ENCODE measurements at places on chromosomes 2 and 18.

- no peak for DNase-seq
Observed at GRCh38 chr2:43078781-43079755, 147.3 kb downstream of the ZFP36L2 start.

DNA sequence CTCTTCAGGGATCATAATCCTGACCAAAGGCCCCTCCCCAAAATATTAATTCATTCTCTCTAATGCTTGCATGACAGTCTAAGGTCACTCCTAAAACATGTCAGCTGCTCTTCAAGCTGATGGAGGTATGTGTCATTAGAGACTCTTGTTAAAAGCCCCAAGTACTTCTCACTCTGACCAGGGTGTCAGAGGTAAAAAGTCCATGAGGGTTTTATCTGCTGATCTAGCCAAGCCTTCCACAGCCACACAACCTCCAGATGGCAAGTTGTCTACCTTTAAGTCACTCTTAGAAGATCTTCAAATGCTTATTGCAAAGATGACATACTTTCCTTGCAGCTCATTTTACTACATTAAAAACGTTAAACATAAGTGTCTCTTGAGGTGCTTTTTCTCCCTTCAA is 83.6 kb upstream of the ETAA1 start:
- DNase-seq, result no peak

GRCh38 chr2:95276888-95277245 is 2.6 kb downstream of the PROM2 start:
- no peak for DNase-seq

GRCh38 chr2:238771218-238771617 is 76.7 kb upstream of the TWIST2 start:
- no peak for DNase-seq

DNA sequence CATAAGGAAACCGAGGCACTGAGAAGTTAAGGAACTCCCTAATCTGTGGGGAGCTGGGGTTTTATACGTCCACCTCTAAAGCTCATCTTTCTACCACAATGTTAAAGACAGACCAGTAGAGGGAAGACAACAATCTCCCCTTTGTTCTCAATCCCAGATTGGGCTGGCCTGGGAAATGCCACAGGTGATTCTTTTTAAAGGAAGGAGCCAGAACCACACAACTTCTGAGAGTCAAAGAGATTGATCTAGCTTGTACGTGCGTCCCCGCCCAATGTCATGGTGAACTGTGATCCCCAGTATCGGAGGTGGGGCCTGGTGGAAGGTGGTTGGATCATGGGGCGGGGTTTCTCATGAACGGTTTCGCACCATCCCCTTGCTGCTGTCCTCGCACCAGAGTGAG is 81.8 kb upstream of the LCLAT1 start:
- DNase-seq, result no peak

- no peak for DNase-seq
Observed at GRCh38 chr2:31526946-31527732, 53.6 kb downstream of the SRD5A2 start.

DNA sequence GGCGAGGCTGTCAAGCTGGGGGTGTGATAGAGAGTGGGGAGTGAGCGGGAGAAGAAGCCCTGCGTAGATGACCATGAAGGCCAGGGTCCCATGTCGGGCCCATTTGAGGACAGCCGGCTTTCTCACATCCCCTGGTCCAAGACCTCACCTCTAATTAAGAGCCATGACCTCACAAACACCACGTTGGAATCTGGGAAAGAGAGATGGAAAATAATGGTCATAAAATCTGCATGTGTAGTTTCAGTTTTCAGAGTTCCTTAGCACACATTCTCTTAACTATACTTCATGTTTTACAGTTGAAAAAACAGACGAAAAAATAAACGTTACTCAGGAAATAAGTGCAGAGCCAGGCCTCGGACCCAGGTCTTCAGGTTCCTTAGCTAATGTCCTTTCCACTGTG is 244.8 kb upstream of the SIX2 start:
- DNase-seq, result no peak

GRCh38 chr18:78133729-78134128 is 845.9 kb upstream of the SALL3 start:
- DNase-seq, result no peak

GRCh38 chr18:21331065-21331464 is 89.0 kb downstream of the GREB1L start:
- DNase-seq, result no peak

DNA sequence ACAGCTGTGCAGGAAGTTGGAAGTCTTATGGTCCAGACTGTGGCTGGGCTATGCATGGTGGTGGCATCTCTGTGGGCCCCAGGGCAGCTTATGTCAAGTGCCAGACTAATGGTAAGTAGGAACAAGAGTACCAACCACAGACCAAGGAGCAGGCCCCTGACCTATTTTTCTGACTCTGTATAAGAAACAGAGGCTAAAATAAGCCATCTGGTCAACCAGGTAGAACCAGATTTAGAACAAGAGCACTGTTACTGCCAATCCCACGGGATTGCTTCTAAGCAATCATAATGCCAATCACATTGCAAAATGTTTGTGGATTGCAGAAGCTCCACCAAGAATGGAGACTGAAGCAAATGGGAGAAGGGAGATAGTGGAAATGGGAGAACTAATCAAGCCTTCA is 11.1 kb upstream of the ST3GAL5 start:
- DNase-seq, result no peak

- no peak for DNase-seq
Observed at GRCh38 chr2:46634905-46635304, 155.5 kb downstream of the TMEM247 start.

DNA sequence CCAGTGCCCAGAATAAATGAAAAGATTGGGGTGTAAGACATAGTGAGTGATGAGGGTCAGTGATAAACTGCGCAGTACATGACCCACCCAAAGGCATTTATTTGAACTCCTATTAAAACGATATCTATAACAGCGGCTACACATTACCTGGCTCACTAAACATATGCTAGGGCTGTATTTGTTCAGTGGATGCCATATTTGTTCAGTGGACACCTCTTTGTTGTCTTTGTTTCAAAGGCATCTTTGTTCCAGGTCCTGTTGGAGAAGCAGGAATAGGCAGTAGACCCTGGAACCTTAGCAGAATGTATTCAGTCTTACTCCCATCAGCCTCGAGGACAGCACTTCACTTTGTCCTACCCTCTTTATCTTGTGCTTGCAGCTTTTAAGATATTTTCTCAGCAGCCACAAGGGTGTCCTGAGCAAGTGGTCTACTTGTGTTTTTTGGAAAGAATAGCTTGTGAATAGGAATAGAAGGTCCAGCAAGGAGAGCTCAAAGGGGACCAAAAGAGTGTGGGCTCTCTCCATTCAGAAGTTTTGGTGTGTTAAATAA is 650.8 kb upstream of the FANCL start:
- DNase-seq, result no peak

- DNase-seq, result no peak
Observed at GRCh38 chr2:234308813-234309195, 188.1 kb downstream of the ARL4C start.

GRCh38 chr18:11106894-11107293 is 42.5 kb downstream of the PIEZO2 start:
- DNase-seq, result no peak

DNA sequence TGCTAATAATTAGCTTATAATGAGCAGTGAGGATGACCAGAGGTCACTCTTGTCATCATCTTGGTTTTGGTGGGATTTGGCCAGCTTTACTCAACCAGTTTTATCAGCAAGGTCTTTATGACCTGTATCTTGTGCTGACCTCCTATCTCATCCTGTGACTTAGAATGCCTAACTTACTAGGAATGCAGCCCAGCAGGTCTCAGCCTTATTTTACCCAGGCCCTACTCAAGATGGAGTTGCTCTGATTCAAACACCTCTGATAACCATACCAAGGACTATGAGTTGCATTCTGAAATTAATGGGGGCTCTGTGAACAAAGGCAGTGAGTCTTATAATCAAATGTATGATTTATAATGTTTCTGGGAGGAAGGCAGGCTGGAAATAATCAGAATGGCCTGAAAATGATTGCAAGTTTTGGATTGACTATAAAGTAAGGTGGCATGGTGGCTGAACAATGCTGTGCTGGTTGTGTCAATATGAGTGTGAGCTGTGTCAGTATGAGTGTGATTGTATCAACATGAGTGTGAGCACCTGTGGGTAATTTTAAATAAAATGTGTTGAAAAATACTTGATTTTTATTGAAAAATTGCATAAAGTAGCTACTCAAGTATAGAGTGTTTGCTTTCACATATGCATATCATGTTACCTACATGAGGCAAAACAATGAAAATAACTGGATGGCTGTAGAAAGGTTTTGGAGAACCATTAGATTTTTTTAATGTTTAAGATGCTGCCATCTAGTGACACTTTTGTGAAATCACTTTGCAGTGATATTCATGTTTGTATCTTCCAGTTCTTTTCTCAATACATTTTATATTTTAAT is 103.0 kb downstream of the KYNU start:
- no peak for DNase-seq

GRCh38 chr2:5938566-5938896 is 246.3 kb downstream of the SOX11 start:
- no peak for DNase-seq

GRCh38 chr18:13320891-13321425 is 102.4 kb downstream of the LDLRAD4 start:
- DNase-seq, result no peak

DNA sequence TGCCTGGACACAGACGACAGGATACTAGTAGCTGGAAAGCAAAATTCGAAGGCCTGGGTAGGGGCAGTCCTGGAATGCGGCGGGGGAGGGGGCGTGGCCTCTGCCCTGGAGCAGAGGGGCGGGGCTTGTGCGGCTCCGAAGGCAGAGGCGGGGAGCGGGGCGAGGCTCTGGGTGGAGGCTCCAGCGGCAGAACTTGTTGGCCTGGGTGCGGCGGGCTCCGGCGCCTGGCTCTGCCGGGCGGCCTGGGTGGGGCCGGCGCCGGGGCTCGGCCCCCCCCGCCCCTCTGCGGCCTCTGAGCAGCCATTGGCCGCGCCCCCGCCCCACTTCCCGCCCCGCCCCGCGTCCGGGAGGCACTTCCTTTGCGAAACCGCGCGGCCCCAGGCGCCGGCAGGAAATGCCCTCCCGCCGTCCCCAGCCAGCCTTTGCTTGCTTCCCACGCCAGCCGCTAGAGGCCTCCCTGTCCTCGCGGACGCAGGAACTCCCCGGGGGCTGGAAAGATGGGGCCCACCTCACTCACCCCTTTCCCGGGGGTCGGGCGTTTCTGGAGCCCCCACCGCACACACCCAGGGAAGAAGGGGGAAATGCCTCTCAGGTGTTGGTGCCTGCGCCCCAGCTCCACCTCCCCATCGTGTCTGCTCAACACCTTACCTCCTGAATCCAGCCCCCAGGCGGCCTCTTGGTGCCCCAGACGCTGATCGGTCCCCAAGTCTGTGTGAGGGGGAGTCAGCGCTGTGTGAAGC is 6.7 kb downstream of the CTDSP1 start:
- peak; percentile 80 for DNase-seq

DNA sequence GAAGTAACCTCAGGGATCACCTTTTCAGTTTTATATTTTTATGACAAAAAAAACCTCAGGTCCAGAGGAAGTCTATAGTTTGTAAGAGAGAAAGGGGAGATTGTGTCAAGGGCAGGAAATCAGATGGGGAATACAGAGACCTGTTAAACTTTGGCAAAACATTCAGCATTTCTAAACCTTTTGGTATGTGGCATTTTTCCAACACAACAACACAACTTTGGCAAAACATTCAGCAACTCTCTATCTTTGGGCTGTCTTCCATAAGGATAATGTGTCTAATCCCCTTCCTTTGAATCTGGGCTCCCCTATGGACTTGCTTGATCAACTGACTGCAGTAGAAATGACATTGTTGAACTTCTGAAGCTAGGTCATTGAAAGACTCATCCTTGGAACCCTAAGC is 220.6 kb upstream of the CCDC68 start:
- DNase-seq, result no peak

- DNase-seq, result no peak
Observed at GRCh38 chr2:214750529-214750928, 59.0 kb downstream of the BARD1 start.

GRCh38 chr2:190794790-190795189 is 85.8 kb upstream of the GLS start:
- no peak for DNase-seq

DNA sequence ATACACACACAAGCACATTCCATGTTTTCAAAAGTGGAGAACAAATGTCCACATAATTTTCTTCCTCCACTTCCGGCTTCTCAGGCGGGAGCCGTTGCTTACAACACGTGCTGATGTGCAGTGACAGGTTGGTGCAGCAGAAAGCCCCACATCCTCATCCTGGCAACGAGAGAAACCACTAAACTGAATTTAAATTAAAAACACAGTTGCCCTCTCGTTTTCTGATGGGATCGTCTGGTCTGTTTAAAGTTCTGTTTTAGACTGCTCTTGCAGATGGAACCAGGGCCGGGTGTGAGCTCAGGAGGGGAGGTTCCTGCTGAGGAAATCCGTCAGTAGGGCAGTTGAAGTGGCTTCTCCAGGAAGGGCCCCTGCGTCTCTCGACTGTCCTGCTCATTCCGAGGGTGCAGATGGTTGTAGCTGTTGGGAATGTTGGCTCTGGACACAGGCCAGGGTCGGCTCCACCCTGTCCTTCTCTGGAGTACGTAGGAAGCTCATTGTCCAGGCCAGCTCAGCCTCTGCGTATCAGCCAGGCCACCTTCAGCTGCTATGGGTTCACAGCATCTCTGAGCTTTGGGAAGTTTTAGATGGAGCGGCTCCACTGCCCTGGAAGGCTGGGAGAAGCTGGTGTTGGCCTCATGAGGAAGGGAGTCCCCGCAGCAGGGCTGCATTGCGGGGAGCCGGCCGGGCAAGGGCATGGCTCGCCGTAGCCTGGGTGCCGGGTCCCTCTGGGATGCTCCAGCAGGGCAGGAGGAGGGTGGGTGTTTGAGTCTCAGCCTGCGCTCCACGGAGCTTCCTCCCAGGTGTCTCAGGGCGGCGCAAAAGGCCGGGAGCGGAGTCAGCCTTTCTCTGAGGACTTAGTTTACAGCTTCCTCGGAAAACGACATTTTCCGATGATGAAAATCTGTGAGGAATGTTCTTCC is 58.3 kb downstream of the NFATC1 start:
- DNase-seq, result no peak

GRCh38 chr18:42480441-42480840 is 525.4 kb downstream of the PIK3C3 start:
- no peak for DNase-seq

DNA sequence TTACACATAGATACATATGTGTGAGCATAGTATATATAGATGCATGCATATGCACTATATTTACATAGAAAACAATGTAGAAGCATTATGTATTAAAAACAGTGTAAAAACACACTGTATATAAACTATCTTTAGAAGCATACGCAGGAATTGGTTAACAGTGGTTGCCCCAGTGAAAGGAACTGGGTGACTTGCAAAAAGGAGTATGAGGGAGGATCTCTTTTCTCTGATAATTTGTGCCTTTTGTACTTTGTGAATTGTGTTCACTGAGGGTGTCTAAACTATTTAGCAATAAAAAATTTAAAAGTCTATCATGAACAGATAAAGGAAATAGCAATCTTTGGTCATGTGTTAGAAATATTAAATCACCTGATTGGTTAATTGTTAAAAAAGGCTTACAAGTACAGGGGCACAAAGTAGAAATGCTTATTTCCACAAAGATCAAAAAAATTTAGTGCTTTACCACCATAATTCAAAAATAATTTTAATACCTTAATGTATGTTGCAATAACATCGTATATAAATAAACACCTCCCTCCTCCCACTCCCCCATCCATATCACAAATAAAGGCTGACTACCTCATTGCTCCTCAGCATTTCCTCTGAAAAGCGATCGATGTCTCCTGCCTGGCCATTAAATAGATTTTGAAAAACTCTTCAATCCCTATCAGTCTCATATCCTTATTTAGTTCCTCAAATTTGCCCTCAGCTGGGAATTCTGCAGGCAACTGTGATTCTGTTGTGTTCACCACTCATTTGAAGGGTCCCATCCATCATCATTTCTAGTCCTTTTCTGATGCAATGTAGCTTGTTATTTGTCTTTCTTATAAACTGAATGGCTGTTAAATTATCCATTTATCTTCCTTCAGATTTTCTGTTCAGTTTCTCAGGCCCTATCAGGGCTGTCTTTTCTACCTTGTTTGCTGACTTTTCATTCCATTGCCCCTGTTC is 257.3 kb downstream of the AGPS start:
- no peak for DNase-seq
